ENCODE measurements at places on chromosomes 11 and 22.

DNA sequence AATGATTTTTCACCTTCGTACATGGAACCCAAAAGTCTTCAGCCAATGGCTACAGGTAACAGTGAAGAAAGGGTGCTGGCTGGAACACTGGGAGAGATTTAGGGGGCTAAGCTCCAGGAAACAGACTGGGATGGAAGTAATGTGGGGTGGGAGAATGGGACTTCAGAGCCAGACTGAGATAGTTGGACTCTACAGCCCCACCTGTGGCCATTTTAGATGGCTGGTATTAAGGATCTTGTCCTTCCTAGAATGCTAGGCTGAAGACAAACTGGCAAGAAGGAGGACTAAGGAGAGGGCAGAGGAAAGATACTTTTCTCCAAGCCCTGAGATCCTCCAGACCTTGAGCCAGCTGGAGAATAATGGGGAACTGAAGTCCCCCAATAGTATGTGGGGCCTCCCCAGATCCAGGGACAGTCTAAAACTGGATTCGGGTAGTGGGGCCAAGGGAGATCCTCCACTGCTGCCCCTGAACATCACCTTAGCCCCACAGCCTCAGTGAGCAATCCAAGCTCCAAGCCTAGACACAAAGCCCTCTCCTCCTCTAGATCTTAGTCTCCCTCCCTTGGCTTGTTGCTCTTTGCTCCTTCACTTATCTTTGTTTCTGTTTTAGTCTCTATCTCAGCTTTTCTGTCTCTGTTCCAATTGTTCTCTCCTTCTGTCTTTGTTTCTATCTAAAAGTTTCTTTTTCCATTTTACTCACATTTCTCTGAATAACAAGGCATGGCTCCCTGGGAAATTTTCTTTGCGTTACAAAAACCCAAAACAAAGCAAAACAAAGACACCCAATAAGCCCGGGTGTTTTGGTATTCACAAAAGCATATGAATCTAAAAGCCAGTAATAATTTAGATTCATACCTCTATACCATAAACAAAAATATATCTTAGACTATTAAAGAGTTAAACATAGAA lies 16.2 kb upstream of the RRAS2 start:
- no peak for DNase-seq

GRCh38 chr22:29642694-29643093 lies 39.3 kb downstream of the NF2 start:
- no peak for DNase-seq

DNA sequence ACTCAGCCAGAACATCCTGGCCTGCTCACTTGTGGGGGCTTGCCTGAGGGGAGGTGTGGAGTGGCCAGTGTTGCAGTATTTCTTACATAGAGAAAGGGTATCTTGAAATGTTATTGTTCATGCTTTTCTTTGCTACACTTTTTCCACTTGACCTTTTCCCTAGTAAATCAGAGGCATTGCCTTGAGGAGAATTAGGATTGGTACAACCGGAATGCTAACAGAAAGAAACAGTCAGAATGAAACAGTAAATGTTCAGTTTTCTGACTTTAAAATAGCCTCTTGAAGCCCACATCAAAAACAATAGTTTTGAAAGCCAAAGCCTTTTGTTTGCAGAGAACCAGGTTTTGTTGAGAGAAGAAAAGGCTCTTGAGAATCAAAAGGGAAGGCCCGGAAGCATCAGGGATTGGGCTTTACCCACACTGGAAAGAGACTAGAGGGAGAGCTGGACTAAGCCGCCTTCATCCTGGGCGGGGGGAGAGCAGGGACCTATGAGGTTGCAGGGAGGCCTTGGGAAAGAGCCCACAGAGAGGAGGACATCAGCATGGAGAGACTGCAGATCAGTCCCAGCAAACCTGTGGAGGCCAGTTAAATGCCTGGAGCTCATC lies 12.4 kb downstream of the ADM start:
- no peak for DNase-seq

- no peak for DNase-seq
Observed at GRCh38 chr11:13023423-13023822, 14.3 kb downstream of the RASSF10 start.

DNA sequence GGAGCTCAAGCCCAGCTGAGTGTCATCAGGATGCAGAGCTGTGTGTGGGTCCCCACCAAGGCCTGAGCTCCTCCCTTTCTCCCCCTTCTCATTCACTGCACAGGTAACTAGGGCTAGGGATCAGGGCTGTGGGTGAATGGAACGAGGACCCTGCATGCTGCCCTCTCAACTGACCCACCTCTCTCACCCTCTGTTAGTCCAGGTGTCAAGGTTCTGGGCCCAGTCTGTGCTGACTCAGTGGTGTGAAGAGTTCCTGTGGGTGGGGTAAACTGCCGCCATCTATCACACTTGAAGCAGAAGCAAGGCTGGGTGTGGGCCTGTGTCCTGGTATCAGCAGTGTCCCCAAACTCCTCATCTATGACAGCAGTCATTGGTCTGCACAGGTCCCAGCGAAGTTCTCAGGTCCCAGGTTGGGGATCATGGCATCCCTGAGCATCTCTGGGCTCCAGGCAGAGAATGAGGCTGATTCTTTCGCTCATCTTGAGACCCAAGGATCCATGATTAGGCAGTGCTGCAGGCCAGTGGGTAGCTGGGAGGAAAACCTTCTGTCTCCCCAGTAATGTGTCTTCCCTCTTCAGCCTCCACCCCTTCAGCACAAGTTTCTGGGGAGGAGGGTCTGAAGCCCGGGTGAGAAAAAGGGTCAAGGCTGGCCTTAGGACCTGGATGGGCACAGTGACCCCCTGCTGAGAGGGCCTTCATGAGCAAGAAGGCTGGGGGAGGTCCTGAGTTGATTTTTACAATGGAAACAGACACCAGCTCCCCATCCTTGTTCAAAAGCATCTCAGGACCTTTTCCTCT lies 109.8 kb downstream of the ZNF280B start:
- no peak for DNase-seq

GRCh38 chr22:33112580-33112979 lies 54.4 kb upstream of the SYN3 start:
- no peak for DNase-seq

GRCh38 chr11:42631220-42631843 lies 680.5 kb upstream of the API5 start:
- no peak for DNase-seq
